Progenitor cell of endocrine pancreas (in vitro differentiated cells): ENCODE measurements at places on chromosomes 5 and 9.

- no peak overlapping the region for H3K27ac ChIP-seq
- no peaks in the 10 kb centered on the region for H3K36me3 ChIP-seq
- no peak overlapping the region for H3K4me3 ChIP-seq
- peaks cover 44% of the 10 kb centered on the region for H3K27me3 ChIP-seq
- peak; percentile 87 for DNase-seq
Measured at GRCh38 chr9:98974994-98975712, 31.4 kb downstream of the COL15A1 start.

DNA sequence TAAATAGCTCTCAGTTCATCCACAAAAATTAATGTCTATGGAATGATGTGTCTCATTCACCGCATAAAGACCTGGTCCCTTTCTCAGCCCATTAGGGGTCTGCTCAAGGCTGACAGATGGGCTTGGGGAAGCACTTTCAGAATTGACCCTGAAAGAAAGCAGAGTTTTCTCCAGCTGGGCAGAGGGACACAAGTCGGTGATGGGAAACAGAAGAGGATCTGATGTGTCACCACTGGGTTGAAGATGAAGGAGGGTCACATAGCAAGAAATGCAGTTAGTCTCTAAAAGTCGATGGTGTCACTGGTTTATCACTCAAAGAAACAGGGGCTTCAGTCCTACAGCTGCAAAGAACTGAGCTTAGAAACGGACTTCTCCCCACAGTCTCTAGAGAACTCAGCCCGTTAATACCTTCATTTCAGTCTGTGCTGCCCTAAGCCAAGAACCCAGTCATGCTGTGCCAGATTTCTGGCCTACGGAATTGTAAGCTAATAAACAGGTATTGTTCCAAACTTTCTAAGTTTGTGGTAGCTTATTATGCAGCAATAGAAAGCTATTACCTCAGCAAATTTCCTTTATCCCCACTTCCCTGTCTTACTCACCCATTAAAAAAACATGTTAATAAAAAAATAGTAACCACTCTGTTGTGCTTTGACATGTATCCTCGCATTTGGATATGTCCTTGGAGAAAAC lies 64.6 kb downstream of the ADAMTS12 start:
- no peaks in the 10 kb centered on the region for H3K27me3 ChIP-seq
- H3K4me1 ChIP-seq = no peaks in the 10 kb centered on the region
- H3K27ac ChIP-seq = no peak overlapping the region
- no peak for DNase-seq
- H3K36me3 ChIP-seq = no peaks in the 10 kb centered on the region
- no peak overlapping the region for H3K4me3 ChIP-seq

DNA sequence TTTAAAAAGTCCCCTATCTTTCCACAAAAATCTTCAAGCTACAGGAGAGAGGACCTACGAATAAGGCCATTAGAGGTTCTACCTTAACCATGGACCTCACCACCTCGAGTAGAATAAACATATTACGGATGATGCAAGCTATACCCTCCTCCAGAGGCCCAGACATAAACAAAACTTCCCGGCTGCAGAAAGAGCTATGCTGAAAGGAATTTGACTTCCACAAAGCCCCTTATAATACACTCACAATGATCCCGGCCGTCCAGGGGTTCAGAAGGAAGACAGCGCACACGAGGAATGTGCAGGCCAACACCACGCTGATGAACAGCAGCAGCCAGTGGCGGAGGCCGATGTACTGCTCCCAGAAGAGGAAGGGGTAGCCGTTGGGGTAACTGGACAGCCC lies 59.0 kb downstream of the PTCH1 start:
- H3K4me1 ChIP-seq = peaks cover 10% of the 10 kb centered on the region
- no peaks in the 10 kb centered on the region for H3K27me3 ChIP-seq
- H3K36me3 ChIP-seq = peaks cover 55% of the 10 kb centered on the region

DNA sequence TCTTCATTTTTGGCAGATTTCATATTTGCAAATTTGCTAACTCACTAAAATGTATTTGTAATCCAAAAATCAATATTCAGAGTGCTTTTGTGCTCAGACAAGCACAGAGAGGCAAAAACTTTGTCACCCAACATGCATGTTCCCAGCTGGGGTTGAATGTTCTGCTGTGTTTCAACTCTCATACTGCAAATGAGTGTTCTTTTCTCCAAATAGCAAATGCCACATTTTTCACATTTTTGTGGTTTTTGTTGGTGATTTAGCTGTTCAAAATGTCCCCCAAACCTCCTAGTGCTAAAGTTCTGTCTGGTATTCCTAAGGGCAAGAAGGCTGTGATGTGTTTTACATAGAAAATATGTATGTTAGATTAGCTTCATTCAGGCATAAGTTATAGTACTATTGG lies 87.3 kb upstream of the PCSK5 start:
- no peaks in the 10 kb centered on the region for H3K36me3 ChIP-seq
- no peak overlapping the region for H3K4me3 ChIP-seq
- DNase-seq = no peak
- no peaks in the 10 kb centered on the region for H3K27me3 ChIP-seq
- no peak overlapping the region for H3K27ac ChIP-seq

GRCh38 chr9:130448035-130448624 lies 3.4 kb downstream of the ASS1 start:
- H3K4me1 ChIP-seq = peaks cover 1% of the 10 kb centered on the region
- DNase-seq = no peak
- peak overlapping the region; percentile 64 for H3K27ac ChIP-seq
- H3K36me3 ChIP-seq = no peaks in the 10 kb centered on the region
- H3K27me3 ChIP-seq = peaks cover 35% of the 10 kb centered on the region
- no peak overlapping the region for H3K4me3 ChIP-seq

GRCh38 chr9:94153905-94154304 lies 69.6 kb downstream of the PTPDC1 start:
- no peak overlapping the region for H3K27ac ChIP-seq
- H3K36me3 ChIP-seq = no peaks in the 10 kb centered on the region
- H3K4me3 ChIP-seq = no peak overlapping the region
- no peaks in the 10 kb centered on the region for H3K27me3 ChIP-seq
- DNase-seq = no peak

GRCh38 chr5:140372971-140373487 lies 13.0 kb downstream of the SLC4A9 start:
- DNase-seq = peak; percentile 48
- peaks cover 6% of the 10 kb centered on the region for H3K4me1 ChIP-seq
- H3K27me3 ChIP-seq = no peaks in the 10 kb centered on the region
- H3K4me3 ChIP-seq = no peak overlapping the region
- no peak overlapping the region for H3K27ac ChIP-seq

DNA sequence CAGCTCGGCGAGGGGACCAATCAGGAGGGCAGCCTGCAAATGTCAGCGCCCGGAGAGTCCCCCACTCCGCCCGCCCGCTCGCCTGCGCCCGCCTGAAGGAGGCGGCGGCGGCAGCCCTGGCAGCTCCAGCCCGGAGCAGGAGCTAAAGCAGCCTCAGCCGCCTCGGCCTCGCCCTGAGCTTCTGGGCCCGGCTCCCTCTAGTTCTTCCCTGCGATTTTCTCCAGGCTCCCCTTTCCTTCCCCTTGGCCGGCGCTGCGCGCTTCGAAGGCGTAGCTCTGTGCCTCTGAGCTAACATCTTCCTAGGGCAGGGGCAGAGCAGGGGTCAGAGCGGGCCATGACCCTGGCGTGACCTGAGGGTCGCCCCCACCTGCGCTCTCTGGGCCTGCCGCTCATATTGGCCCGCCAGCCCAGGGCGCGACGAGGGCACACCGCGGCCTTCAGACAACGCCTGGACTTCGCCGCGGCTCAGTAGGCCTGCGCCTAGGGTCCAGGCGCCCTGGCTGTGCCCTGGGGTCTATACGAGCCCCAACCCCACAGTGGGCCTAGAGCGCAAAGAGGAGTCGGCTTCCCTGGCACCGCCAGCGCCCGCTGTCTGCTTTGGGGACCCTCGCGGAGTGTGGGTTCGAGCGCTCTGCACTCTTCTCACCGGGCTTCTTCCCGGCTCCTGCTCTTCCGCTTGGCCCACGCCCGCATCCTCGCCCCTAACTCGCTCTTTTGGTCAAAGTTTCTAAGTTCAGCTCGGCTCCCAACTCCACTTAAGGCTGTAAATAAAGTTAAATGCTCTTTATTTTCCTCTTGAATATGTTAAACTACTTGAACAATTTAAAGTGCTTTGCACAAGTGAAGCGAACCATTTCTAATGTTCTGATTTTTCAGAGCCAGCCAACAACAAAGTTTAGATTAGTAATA lies 504 bp upstream of the OTP start:
- H3K4me3 ChIP-seq = no peak overlapping the region
- H3K4me1 ChIP-seq = peaks cover 3% of the 10 kb centered on the region
- H3K36me3 ChIP-seq = no peaks in the 10 kb centered on the region
